Right atrium auricular region (tissue), 2 donors: ENCODE measurements at places on chromosomes 11 and 22. TPM values are rescaled to one million over a fixed set of nuclear protein-coding genes. Genes with fewer than 3 reads are reported as not detected.

DNA sequence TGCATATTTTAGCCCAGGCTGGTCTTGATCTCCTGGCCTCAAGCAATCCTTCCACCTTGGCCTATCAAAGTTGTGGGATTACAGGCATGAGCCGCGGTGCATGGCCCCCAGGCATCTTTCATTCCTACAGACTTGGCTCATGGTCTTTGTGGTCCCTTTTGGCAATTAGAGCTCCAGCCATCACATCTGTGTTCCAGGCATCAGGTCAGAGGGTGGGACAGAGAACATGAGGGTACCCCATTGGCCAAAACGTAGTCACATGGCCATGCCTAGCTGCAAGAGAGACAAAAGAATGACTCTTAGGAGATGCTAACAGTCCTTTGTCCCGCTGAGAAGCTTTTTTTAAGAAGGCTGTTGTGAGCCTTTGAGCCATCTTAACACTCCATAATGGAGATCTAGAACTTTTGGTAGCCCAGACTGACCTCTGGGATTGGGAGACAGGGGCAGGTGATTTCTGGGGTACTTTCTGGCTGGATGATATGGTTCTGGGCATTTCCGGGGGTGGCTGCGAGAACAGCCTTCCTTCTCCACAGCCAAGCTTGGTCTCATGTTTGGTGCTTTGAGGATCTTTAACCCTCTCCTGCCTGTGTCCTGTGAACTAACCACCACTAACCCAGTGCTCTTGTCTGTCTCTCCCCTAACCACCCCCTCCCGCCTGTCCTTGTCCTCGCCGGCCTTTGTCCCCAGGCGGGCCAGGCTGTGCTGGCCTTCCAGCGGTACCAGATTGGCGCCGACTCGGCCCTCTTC lies 18.4 kb upstream of the TAB1 start:
- no peak for DNase-seq

- no peak for DNase-seq
Measured at GRCh38 chr11:77181226-77181625, 53.2 kb downstream of the MYO7A start.

DNA sequence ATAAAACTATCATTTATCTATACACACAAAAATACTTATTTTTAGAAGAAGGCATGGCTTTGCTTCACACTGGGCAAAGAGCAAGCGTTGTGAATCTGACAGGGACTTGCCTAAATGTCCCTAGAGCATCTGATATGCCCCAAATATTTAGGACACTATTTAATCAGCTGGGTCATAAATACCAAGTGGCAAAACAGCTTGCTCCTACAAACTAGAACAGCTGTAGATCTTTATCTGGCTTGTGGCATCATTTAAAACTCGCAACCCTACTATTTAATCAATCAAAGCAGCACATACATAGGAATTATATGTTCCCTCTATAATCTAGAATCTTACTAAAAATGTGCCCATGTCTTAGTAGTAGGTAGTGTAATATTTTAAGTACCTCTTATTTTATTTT lies 999.5 kb downstream of the JRKL start:
- no peak for DNase-seq

DNA sequence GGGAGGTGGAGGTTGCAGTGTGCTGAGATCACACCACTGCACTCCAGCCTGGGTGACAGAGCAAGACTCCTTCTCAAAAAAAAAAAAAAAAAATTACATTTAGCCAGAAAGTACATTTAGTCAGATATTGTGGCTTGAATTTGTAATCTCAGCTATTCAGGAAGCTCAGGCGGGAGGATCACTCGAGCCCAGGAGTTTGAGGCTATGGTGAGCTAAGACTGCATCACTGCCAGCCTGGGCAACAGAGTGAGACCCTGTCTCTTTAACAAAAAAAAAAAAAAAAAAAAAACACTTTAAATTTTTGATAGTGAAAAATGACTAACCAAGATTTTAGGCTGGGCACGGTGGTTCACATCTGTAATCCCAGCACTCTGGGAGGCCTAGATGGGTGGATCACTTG lies 27.3 kb downstream of the MRTFA start:
- no peak for DNase-seq

DNA sequence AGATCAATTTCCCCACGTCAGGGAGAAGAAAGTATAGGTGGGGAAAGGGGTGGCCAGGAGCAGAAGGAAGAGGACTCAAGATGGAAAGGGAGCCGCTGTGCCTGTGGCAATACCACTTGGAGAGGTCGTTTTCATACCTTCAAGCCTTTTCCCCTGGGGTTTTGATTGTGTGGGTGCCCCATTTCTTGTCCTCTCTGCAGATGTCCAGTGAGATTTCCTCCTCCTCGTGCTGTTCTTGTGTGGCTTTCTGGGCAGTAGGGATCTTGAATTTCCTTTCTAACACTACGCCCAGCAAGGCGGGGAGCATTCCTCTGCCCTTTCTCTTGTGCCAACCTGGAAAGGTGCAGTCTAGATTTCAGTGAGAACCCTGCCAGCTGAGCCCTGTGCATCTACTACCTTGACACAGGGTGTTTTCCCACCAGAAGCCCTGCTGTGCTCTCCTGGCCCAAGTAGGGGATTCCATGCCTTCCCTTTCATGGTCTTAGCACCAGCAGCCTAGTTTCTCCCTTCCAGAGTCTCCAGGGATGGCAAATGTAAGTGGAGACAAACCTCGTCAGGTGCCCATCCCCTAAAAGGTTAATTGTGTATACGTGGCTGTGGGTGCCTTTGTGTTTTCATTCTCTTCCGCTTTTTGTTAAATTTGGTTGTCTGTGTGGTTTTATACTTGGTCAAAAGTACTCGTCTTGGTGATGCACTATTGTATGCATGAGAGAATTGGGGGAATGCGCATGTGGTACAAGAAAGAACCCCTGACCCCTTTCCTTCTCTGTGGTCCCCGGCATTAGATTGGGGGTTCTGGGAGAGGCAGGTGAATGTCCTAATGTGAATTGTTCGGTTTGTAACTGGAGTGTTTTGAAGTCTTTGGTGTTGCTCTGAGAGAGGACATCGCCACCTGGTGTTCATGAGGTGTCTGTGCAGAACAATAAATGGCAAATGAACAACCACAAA lies 71.4 kb upstream of the MPEG1 start:
- peak; percentile 67 for DNase-seq

Gene CD6
- total RNA-seq: 0.48 TPM

Gene TYMP
- 9.1 TPM for total RNA-seq
